Right kidney (tissue), 9 donors: ENCODE measurements at places on chromosomes 7 and 10.

GRCh38 chr7:132311733-132312132 lies 264.5 kb downstream of the PLXNA4 start:
- DNase-seq, result no peak

DNA sequence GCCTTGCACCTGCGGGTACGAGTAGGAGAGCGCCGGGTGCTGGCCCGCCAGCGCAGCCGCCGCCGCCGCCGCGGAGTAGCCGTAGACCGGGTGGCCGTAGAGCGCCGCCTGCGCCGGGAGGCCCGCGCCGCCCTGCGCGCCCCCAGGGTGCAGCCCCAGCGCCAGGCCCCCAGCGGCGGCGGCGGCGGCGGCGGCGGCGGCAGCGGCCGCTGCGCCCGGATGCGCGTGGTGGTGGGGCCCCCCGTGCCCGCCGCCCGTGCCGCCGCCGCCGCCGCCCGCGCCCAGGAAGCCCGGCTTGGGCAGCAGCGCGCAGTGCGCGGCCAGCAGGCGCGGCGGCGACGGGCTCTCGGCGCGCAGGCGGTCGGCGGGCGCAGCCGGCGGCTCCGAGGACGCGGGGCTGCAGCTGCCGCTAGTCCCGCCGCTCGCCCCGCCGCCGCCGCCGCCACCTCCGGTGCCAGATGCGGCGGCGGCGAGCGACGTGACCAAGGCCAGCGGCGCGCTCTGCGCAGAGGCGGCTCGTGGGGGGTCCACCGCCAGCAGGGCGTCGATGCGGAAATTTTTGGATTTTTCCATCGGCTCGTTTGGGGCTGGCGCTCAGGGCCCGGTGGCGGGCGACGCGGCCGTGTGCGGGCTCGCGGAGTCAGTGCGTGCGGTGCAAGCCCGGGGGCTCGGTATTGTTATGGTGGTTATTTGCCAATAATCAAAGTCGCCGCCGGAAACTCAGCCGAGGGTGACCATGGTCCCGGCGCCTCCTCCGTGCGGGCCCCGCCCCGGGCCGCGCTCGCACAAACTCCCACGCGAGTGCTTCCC lies 480 bp downstream of the MNX1 start:
- peak; percentile 83 for DNase-seq

GRCh38 chr7:109641445-109641844 lies 1071.8 kb downstream of the DNAJB9 start:
- DNase-seq, result no peak

- no peak for DNase-seq
Observed at GRCh38 chr10:132096223-132096622, 30.5 kb downstream of the JAKMIP3 start.

DNA sequence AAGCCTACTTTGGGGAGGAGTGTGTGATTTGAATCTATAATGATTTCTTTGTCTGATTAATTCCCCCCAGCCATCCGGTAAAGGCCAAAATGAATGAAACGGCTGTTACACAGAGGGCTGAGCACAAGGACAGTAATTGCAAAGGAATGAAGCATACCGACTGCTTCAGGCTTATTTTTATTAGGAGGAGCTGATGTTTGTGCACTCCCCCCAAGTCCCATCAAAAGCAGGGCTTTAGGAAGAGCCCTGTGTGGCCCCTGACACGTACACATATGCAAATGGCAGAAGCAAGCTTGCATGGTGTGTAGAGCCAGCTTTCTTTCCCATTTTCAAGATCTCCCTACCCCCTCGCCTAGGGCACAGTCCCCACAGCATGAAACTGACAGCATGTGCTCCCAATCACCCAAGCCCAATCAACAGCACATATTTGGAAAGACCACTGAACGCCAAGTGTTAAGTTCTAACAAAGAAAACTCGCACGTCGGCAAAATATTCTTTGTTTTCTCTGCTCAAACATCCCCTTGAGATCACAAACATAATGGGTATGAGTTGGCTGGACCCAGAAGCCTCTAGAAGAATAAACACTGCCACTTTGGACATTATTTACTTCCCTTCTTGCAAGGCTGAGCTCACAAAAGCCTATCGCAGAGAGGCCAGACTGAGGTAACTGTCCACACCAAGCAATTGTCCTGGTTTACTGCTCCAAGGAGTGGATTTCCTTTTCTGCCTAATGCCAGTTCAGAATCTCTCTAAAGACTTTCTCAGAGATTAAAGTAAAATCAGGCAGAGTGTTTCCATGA lies 143.0 kb downstream of the CUBN start:
- DNase-seq, result peak; percentile 53

DNA sequence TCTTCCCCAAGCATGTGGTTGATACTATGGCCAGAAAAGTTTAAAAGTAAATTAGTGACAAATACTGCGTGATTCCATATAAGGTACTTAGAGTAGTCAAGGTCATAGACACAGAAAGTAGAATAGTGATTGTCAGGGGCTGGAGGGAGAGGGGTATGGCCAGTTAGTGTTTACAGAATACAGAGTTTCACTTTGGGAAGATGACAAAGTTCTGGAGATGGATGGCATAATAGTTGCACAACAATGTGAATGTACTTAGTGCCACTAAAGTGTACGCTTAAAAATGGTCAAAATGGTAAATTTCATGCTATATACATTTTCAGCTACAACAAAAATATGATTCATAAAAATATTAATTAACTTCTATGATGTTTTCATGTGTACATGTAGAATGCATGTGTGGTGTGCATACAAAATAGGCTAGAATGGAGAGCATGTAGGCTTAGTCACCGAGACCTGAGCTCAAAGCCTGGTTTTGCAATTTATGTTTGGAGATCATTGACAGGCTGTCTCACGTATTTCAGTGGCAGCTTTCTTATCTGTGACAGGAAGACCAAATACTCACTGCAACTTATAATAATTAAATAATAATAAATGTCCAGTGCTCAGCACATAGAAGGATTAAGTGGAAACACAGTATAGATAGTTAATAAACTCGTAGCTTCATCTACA lies 625.6 kb downstream of the SUGCT start:
- DNase-seq, result no peak
